ENCODE measurements at places on chromosomes 6 and 20.
A peak's percentile ranks its signal among the peaks of the same experiment; 100 is the strongest.

DNA sequence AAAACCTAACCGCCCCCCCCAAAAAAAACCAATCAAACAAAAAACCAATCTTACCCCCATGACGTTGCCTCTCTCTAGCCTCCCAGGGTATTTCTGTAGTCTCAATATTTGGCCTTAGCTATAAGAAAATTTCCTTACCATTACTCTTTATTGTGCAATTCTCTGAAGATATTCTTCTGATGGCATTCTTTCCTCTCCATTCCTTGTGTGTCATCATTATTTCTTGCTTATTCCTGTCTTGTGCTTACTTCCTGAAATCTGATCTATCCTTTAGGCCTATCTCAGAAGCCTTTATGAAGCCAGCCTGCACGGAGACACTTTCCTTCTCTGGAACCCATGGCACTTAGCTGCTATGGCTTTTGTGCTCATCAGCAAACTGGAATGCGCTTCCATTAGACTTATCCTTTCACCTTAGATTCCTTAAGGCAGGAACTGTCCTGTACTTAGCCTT is 65.9 kb upstream of the DDR1 start:
- peak; percentile 24 for DNase-seq

- DNase-seq: no peak
These were observed 113.1 kb downstream of the JAG1 start for GRCh38 chr20:10560686-10561085.

- no peak for DNase-seq
These were observed 54.0 kb downstream of the TMEM242 start for GRCh38 chr6:157269261-157269794.

- no peak for DNase-seq
These were observed 231.5 kb upstream of the SUPT3H start for GRCh38 chr6:45609141-45609638.

DNA sequence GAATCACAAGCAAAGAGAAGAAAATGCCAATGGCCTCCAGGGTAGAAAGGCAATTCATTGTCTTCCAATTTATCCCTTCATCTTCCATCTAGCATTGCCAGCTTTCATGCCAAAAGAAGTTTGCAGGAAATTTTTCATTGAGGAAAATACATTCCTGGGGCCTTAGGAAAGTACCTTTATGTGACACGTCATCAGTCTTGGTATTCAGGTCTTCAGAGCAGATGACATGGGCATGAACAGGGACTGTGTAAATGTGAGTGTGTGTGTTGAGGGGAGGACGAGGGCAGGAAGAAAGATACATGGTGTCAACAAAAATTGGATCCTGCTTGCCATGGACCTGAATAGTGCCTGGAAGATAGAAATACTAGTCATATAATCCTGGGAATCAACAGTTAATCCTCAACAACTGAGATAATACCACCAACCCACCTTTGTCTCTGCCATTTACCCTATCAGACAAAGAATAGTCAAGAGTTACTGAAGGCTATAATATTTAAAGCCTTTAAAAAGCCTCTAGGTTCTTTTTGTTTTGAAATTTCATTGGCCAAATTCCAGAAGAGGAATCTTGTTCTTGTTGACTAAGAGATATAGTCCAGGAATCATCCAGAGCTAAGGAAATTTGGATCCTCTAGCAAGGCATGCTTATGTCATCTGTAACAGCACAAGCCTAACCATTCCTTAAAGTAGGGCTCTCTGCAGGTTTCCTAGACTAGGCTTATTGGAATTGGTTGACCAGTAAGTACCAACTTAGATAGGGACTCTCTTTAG is 405.8 kb upstream of the SASH1 start:
- DNase-seq: no peak

GRCh38 chr6:170225852-170226417 is 64.9 kb downstream of the DLL1 start:
- DNase-seq: no peak

DNA sequence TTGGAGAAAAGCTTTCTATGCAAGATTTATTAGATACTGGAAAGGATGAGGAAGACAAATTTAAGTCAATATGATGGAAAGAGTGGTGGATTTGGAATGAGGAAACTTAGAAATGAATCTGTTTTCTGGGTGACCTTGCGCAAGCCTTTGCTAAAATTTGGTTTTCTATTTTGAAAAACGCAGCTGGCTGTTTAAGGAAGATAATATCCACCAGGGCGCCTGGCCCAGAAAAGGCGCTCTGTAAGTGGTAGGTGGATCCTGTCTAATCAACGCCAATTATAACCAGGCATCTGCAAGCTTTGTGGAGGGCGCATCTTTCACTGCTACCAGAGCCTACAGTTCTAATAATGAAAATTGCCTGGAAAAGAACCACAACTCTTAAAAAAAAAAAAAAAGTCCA is 398 bp upstream of the SPATS1 start:
- DNase-seq: no peak

DNA sequence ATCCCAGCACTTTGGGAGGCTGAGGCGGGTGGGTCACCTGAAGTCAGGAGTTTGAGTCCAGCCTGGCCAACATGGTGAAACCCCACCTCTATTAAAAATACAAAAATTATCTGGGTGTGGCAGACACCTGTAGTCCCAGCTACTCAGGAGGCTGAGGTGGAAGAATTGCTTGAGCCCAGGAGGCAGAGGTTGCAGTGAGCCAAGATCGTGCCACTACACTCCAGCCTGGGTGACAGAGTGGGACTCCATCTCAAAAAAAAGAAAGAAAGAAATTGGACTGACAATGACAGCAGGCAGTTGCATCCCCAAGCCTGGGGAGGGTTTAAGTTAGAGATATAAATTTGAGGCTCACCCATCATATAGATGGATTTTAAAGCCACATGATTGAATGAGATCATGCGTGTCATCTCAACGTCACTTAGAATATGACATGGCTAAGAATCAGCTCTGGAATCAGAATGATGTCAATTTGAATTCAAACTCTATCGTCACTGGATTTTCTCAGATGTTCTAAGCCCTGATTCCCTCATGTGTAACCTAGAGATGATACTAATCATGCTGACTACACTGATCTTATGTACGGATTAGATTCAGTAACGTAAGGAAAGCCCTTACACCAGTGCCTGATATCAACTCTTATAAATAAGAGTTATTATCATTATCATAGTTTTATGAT is 534.0 kb upstream of the JARID2 start:
- no peak for DNase-seq

- no peak for DNase-seq
These were observed 34.0 kb upstream of the FAM83C start for GRCh38 chr20:35326021-35326739.

DNA sequence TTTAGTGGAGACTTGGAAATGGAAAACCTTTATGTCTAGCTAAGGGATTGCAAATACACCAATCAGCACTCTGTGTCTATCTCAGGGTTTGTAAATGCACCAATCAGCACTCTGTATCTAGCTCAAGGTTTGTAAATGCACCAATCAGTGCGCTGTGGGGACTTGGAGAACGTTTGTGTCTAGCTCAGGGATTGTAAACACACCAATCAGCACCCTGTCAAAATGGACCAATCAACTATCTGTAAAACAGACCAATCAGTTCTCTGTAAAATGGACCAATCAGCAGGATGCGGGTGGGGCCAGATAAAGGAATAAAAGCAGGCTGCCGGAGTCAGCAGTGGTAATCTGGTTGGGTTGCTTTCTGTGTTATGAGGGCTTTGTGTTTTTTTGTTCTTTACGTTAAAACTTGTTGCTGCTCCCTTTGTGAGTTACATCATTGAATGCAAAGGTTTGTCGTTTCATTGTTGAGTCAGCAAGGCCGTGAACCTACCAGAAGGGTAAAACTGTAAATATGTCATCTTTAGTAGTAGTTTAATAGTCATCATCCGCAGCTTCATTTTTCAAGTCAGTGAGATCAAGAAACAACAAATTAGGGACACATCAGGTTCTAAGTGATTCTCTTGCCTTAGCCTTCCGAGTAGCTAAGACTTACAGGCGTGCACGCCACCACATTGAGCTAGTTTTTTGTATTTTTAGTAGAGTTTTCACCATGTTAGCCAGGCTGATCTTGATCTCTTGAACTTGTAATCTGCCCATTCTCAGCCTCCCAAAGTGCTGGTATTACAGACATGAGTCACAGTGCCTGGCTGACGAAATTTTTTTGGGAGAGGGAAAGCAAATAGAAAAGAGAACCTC is 22.7 kb upstream of the NUP153 start:
- DNase-seq: no peak

GRCh38 chr20:1928782-1929181 is 33.6 kb downstream of the SIRPA start:
- DNase-seq: no peak

- peak; percentile 46 for DNase-seq
These were observed 603 bp downstream of the TASP1 start for GRCh38 chr20:13638162-13638495.

DNA sequence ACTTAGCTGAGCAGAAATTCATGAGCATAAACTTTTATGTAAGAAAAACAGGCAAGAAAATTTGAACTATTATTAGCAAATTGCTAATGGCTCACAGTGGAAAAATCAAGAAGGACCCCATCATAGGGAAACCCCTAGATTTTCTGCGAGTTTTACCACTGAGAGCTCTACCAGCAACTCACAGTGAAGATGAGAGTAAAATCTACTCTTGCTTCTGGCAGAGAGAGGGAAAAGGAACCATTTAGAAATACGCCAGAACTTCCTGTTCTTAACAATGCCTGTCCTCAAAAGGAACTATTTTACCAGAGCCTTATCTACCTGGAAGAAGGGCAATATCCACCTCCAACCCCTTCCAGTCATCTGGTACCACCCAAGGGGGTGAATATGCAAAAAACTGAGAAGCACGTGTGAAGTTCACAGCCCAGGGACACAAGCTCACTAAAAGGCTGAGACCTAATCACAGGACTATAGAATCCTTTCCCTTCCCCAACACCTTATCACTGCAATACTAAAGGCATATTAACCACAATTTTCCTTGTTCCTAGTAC is 34.4 kb upstream of the ASF1A start:
- peak; percentile 33 for DNase-seq

- DNase-seq: peak; percentile 75
These were observed 94.8 kb downstream of the IPCEF1 start for GRCh38 chr6:154261688-154262397.

DNA sequence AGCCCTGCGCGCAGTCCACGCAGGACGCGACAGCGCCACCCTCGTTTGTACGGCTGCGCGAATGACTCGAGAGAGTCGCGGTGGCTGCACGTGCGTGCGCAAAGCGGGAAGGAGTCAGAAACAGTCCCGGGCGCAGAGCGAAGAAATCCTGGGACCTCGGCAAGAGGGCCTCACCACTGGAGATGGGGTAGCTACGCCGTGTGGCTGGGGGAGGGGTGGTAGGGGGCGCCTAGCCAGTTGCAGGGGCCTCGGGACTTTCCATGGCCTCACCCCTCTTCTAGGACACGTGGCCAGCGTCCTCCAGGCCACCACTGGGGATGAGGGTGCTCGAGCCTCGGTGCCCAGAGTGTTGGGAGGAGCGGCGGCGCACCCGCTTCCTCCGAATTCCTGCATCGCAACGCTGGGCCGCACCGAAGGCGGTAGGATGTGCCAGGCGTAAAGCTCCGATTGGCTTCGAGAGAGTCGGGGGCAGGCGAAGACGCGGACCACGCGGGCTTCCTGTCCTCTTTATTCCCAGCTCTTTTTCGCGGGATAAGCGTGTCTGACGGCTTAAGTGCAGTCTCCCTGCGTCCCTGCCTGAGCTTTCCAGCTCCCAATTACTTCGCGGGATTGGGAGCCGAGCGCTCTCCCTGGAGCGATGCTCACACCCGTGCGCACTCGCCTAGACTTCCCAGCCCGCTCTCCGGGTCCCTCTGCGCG is 38.7 kb downstream of the NCR2 start:
- DNase-seq: no peak

GRCh38 chr6:44180886-44181285 is 22.3 kb downstream of the CAPN11 start:
- DNase-seq: no peak

DNA sequence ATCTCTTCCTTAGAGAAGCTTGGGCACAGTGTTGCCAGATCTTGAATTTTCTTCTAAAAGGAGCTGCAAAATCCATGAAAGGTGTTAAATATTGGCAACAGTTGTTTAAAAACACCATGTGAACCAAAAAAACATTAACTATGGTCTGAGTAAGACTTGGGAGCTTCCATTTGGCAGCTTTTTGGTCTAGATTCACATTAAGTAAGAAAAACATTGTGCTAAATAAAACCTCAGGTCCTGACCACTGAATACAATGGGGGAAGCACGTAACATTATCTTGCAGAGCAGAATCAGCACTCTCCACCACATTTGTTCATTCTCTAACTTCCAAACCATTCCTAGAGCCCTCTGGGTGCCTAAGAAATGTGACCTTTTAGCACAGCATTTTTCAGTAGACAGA is 437.6 kb upstream of the PLCB4 start:
- DNase-seq: no peak

DNA sequence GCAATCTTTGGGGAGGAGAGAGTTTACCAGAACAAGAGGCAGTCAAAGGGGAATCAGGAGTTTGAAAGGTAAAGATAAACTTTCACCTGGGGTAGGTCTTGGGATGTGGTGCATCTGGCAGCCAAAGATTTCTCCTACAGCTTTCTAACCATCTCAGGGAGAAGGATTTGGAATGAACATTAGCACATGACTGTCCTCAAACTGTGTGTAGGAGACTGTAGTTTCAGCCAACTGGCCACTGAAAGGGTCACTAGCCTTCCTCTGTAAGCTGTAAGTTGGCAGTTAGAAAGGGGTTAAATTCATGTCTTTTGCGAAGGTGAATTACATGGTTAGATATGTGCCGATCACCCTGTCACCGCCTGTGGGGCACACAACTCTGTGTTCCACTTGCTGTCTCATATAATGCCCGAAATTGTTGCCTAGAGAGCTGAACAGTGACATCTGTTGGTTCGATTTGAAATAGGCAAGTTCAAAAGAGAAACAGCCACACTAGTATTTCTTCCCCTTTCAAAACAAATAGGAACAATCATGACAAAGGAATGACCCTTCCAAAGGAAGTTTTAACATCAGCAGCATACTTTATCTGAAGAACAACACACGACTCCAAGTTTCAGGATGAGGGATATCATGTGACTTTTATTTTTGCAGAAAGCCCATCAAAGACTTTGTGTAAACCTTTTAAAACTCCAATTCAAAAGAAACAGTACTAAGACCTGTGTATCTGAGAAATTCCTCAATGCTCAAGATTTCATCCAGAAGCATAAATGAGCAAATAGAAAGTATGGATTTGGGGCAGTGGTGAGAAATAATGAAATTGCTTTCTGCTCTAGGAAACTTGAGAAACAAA is 1.1 kb upstream of the OPN5 start:
- peak; percentile 72 for DNase-seq
